ENCODE measurements at places on chromosomes 12 and 14. TPM values are rescaled to one million over a fixed set of nuclear protein-coding genes. Genes with fewer than 3 reads are reported as not detected.

DNA sequence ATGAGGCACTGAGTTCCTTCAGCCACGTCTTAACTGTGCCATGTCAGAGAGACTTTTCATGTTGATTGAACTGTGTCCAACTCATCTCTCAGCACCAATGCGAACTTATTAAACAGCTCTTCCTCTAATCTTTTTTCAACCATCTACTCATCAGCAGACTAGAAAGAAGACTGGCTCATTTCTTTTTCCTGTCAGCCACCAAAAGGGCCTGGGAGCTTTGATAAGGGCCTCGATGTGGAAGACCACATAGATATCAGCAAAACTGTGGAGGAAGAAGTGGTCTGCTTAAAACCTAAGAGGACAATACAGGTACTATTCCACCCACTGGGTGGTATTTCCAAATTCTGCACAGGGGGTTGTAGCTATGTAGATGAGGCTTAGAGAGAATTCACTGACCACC lies 3.6 kb upstream of the PLXNC1 start:
- DNase-seq: no peak

DNA sequence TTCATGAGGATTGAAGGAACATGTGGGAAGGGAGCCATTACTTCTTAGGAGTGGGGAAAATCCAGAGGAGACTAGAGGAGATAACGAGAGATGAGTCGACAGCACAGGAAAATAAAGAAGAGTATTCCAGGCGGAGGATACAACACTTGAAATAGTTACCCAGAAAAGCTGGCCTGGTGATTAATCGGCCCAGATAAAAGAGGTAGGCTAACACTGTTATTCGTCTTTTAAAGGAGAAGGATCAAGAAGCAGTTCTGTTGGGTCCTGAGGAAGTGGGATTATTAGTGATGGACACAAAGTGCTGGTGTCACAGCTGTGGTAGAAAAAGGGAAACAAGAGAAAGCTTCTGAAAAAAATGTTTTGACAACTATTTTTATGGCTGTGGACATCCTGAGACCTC lies 425.3 kb downstream of the ZFP36L1 start:
- no peak for DNase-seq

- DNase-seq: no peak
Measured at GRCh38 chr14:59583755-59584154, 7.1 kb upstream of the CCDC175 start.

- DNase-seq: no peak
Measured at GRCh38 chr12:49809906-49810389, 18.3 kb downstream of the NCKAP5L start.

DNA sequence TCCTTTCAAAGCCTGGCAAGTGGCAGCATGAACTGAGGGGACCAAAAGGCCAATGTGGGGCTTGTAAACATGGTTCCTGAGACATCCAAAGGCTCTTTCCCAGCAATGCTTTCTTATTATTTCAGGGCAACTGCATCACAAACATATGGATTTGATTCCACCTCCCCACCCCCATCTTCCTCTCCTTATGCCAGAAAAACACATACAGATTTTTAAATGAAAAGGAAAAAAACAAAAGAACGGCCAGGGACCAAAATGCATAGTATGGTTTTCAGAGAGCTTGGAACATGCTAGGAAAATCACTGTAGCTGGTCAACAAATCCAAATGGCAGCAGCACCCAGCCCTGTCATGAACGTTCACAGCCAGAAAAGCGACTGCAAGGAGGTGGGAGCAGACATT lies 167.6 kb downstream of the ANO2 start:
- no peak for DNase-seq

GRCh38 chr14:48876806-48877340 lies 709.3 kb downstream of the RPS29 start:
- no peak for DNase-seq

DNA sequence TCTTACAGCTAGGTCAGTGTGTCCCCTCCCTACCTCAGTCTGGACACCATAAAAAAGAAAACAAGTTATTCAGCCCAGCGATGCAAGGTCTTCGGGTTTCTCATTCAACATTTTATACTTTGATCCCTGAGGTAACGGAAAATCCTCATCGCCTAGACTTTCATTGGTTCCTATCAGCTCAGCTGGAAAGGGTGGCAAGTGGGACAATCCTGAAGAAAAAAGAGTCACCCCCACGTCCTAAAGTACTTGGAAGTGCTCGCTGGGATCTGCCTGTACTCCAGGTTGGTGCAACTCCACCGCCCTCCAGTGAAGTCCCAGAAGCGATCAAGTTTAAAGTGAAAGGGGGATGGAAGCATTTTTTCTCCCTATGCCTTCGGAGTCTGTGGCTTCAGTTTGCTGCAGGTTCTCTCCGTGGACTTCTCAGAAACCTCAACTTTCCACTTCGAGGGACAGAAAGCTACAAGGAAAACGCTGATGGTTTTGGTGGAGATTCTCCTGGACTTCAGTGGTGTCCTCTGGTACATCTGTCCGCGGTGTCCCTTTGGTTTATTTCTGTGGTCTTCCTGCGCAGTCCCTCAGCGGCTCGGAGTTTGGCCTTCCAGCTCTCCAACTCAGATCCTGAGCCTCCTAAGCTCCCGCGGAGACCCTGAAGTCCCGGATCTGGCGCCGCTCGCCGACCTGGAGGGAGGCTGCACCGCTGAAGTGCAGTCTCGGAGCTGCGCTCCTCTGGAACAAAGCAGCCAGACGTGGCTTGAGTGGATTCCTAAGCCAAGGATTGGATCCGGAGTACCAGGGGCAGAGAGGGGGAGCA lies 1.8 kb upstream of the LRFN5 start:
- DNase-seq: peak; percentile 21

PZP gene
- total RNA-seq: not detected

FSCB gene
- not detected for total RNA-seq

All from uterus (tissue), 4 donors.